Activated CD8-positive, alpha-beta memory T cell treated with anti-CD3 and anti-CD28 coated beads for 1 hour (primary cell): ENCODE measurements at places on chromosomes 5 and 9.

- no peak for DNase-seq
Measured at GRCh38 chr9:69322256-69322655, 2.8 kb upstream of the ENTREP1 start.

- DNase-seq = no peak
Measured at GRCh38 chr5:167812871-167813270, 478.6 kb upstream of the WWC1 start.

DNA sequence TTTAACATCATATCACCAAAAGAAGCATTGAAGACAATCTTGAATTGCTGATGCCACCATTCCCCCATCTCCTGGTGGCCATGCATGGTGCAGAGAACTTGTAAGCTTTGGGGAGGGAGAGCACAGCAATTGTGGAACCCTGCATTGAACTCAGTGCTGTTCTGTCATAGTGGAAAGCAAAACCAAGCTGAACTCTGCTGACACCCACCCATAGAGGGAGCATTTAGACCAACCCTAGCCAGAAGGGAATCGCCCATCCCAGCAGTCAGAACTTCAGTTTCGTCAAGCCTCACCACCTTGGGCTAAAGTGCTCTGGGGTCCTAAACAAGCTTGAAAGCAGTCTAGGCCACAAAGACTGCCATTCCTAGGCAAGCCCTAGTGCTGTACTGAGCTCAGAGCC, 37.4 kb upstream of the RUSC2 start:
- DNase-seq = no peak

GRCh38 chr5:112614285-112614684, 123.4 kb upstream of the APC start:
- no peak for DNase-seq

- no peak for DNase-seq
Measured at GRCh38 chr5:139896718-139897117, 101.1 kb downstream of the PSD2 start.

- no peak for DNase-seq
Measured at GRCh38 chr5:57002959-57003485, 51.1 kb upstream of the MIER3 start.

DNA sequence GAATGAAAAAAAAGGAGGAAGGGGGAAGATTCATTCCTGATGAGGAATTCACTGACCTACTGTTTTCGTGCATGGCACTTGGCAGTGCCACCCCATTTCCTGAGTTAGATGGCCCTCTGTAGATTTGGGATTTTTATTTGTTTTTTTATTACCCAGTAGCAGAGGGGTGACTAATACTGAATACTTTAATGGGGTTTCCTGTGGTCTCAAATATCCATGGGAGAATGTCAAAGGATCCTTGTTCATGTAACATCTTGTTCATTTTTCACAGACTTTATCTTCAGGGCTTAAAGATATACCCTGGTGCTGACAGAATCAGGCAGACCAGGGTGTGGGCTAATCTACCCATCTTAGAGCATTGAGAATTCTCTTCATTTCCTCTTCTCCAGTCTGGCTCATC, 93.0 kb downstream of the MAMDC2 start:
- no peak for DNase-seq

GRCh38 chr9:32306006-32306405, 78.4 kb upstream of the ACO1 start:
- DNase-seq = no peak

DNA sequence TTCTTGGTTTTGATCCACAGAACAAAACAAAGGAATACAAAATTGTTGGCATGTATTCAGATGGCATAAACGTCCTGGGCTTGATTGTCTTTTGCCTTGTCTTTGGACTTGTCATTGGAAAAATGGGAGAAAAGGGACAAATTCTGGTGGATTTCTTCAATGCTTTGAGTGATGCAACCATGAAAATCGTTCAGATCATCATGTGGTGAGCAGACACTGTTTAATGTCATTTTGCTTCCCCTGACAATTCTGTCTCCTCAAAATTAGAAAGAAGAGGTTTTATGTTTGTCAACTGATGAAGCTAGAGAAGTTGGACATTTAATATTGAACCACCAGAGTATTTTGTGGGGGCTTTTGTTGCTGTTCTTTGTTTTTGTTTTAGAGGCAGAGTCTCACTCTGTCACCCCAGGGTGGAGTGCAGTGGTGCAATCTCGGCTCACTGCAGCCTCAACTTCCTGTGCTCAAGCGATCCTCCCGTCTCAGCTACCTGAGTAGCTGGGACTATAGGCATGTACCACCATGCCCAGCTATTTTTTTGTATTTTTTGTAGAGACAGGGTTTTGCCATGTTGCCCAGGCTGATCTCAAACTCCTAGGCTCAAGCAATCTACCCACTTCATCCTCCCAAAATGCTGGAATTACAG, 82.0 kb downstream of the SLC1A1 start:
- DNase-seq = no peak

GRCh38 chr5:113612060-113612496, 98.6 kb downstream of the YTHDC2 start:
- no peak for DNase-seq

GRCh38 chr5:181163487-181164075, 16.2 kb downstream of the OR2V2 start:
- no peak for DNase-seq

DNA sequence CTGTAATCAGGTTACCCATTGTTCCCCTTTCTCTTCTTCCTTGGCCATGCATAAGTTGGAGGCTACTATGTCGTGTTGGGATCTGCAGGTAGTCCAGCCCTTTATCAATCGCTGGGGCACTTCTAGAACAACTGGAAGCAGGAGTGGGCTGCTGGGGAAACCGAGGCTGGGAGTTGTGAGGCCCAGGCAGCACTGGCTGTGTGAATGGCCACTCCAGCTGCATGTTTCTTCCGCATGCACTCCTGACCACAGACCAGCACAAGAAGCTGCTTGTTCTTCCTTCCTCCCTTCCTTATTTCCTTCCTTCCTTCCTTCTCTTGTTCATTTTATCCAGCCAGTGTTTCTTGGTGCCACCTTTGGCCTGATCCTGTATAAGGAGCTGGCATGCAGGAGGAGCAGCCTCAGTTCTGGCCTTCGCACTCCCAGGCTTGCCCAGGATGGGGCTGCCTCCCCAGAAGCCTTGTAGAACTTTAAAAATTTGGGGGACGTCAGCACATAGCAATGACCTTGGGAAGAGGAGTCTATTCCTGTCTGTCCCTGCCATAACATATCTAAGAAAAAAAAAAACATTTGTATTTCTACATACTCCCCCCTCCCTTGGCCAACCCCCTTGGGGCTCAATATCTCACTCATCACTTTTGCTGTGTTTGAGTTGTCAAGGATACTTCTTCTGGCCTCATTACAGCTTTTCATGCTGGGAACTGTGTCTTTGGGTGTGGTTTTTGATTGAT, 20.8 kb upstream of the CXCL14 start:
- no peak for DNase-seq

- DNase-seq = no peak
Measured at GRCh38 chr9:28598408-28598807, 1025.1 kb upstream of the C9orf72 start.

- DNase-seq = no peak
Measured at GRCh38 chr5:160369990-160370712, at the start of gene C1QTNF2. Gene C1QTNF2 (minus strand): TSS chr5:160370626. CDS start chr5:160355011, 15,615 bp downstream.

GRCh38 chr9:14912859-14913258, 2.6 kb upstream of the FREM1 start:
- DNase-seq = no peak

- no peak for DNase-seq
Measured at GRCh38 chr5:77210091-77210963, at the start of gene PDE8B. Gene PDE8B (plus strand): TSS chr5:77210680. CDS start chr5:77210926, 246 bp downstream.

DNA sequence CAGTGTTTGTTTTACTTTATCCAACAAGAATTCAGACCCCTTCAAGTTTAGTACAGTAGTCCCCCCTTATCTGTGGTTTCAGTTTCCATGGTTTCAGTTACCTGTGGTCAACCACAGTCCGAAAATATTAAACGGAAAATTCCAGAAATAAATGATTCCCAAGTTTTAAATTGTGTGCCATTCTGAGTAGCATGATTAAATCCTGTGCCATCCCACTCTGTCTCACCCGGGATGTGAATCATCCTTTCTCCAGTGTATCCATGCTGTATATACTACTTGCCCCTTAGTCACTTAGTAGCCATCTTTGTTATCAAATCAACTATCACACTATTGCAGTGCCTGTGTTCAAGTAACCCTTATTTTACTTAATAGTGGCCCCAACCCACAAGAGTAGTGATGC, 153.8 kb upstream of the RASA1 start:
- no peak for DNase-seq

- DNase-seq = no peak
Measured at GRCh38 chr9:98775831-98776441, 20.4 kb downstream of the ANKS6 start.

DNA sequence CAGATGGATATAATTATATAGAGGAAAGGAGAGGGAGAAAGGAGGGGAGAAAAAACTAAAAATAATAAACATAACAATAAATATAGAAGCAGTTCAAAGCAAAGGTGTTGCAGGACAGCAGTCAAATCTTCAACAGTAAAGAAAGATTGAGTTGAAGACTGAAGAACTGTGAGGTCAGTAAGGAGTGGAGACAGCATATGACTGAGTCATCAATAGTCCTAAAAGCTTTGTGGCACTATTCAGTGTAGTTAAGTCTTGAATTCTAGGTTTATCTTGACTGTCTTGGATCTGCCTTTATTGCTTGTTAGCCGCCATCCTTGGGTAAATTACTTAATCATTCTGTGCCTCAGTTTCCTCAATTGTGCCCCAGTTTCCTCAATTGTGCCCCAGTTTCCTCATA, 137.0 kb downstream of the MRPS30 start:
- no peak for DNase-seq

GRCh38 chr9:20314981-20315380, 307.3 kb downstream of the MLLT3 start:
- no peak for DNase-seq

GRCh38 chr9:137030006-137030405, 1.9 kb downstream of the FUT7 start:
- no peak for DNase-seq

DNA sequence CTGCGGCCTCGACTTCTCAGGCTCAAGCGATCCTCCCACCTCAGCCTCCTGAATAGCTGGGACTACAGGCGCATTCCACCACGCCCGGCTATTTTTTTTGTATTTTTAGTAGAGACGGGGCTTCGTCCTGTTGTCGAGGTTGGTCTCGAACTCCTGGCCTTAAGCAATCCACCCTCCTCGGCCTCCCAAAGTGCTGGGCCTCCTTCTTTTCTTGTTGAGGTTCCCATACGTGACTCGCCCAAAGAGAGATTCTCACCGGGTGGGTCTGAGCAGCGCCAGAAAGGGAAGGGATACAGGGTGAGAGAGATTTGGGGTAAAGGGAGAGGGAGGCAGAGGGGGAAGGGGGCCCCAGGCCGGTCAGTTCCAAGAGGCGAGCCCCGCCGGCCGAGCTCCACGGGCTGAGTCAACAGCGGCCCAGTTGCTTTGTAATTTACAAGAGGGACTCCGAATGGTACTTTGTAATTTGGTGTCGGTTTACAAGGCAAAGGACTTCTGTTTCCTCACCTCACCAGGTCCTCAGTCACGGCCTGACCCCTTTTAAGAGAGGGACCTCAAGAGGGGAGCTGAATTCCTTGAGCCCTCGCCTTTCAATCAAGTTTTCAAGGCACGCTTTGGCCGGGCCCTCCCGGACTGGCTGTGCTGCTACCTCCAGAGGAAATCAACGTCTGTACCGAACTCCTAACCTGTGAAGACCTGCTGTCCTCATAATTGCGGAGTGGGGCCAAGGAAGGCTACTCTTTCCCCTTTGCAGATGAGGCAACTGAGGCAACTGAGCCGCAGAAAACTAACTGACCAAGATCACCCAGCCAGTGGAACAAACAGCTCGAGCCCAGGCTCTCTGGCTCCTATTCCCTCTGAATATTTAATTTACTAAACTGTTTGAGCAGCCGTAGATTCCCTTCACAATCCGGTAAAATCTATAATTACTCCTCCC, 3.3 kb upstream of the DMRT2 start:
- DNase-seq = no peak

GRCh38 chr9:28293369-28294090, 720.2 kb upstream of the C9orf72 start:
- DNase-seq = no peak

- DNase-seq = no peak
Measured at GRCh38 chr9:95819636-95820035, 55.9 kb upstream of the ERCC6L2 start.

GRCh38 chr5:179829732-179830435, 9.2 kb downstream of the SQSTM1 start:
- no peak for DNase-seq

- no peak for DNase-seq
Measured at GRCh38 chr9:14618836-14619420, 74.3 kb downstream of the ZDHHC21 start.

DNA sequence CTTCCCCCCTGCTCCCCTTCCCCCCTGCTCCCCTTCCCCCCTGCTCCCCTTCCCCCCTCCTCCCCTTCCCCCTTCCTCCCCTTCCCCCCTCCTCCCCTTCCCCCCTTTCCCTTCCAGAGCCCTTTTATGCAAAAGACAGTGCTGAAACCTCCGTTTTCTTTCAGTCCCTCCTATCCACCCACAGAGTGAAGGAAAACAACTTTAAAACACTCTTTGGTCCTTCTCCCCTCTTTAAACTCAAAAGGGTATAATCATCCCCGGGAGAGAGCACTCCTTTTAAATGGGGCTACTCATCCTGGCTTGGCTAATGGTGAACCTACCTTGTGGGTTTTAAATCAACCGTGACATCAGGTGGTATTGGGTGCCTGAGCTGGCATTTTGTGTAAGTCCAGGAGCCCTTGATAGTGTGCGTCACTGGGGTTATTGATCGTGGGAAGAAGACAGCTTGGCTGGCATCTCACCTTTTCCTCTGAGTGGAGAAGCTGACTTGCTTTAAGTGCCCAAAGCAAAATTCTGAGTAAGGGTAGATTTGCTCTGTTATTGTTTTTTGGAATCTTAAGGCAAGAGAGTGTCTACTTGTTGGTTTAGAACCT, 2.7 kb downstream of the LARP1 start:
- peak; percentile 40 for DNase-seq

DNA sequence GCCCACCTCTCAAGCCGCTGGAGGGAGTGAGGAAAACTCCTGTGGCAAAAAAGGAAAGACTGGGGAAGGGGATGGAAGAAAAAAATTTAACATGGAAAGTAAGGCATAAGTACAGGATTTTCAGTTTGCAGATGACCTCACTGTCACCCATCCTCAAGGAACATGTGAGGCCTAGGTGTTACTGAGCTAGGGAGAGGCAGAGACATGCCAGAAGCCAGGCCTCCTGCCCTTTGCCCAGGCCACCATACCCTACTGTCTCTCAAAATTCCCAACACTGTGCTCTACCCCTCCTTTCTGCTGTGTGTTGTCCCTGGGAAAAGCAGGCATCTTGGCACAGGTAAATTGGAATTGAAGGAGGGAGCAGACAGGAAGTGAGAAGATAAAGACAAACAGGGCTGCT, 4.4 kb upstream of the MGAT1 start:
- no peak for DNase-seq

- DNase-seq = no peak
Measured at GRCh38 chr5:172575816-172576545, 65.1 kb upstream of the NEURL1B start.

DNA sequence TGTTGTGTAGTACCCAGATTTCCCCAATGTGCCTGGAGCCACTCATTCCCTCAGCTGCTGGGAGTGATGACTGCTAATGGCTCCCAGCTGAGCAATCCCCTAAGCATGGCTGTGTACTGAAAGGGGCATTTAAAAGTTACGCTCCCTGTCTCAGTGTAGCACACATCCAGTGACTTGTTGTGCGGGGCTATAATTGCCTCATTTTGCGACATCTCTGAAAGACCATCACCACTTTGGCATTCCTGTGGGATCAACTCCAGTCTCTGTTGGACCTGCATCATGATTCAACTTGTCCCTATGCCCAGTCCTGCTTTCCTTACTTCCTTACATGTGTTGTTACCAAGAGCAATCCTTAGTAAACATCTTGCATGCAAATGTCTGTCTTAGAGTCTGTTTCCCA, 201.2 kb upstream of the MPDZ start:
- DNase-seq = no peak

- no peak for DNase-seq
Measured at GRCh38 chr5:1833264-1834021, 32.2 kb downstream of the NDUFS6 start.
